CD8-positive, alpha-beta memory T cell (primary cell): ENCODE measurements at places on chromosomes 7 and 10.

DNA sequence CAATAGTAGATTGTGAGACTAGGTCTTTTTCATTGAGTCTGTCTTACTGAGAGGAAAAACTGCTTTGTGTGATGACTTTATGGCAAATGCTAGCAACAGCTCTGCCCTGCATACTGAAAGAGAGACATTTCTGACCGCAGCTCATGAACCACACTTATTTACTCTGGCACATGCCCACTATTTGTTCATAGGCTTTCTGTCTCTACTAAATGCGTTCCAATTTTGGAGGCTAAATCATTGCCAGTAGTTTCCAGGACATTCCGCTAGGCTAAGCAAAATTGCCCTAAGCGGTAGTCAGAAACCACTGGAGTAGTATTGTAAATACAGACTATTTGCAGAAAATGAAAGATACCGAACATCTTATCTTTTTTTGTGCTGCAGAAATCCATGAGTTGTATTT, 55.6 kb upstream of the DLX6 start:
- no peak for DNase-seq

DNA sequence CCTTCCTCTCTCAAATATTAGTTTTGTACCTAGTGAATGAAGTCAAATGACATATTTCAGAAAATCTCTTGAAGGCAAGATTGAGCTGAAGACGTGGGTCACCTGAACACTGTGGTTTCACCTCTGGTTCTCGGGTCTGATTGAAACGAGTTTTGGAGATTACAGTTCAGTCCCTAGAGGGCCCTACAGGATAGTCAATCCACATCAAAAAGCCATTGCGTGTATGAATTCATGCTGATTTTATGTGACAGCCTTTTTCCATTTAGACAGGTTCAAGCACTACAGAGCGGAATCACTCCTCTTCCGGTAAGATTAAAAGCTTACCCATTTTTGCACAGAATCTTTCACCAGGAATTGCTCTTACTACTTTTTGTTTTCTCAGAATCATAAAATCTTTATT, 62.2 kb downstream of the VIM start:
- no peak for DNase-seq

DNA sequence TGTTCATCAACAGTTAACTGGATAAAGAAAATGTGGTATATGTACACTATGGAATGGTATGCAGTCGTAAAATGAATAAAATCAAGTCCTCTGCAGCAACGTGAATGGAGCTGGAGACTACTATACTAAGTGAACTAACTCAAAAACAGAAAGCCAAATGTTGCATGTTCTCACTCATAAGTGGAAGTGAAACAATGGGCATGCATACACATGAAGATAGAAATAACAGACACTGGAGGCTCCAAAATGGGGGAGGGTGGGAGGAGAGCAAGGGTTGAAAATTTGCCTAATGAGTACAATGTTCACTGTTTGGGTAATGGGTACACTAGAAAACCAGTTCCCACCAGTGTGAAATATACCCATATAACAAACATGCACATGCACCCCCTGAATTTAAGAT, 179.5 kb downstream of the ZWINT start:
- no peak for DNase-seq

DNA sequence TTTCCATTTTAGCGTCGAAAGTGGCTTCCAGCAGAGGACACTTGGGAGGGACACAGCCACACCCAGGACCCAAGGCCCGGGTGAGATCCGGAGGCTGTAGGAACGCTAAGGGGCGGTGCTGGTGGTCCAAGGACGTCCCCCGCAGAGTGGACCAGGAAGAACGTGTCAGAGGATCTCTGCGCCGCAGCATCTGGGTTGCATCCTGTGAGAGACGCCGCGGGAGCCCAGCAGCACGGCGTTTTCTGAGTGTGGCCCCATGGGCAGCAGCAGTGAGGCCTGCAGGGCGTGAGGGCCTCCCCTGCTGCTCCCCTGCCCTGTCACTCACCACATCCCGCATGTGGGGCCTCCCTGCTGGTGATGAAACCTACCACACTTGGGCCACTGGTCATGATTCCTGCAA, 40.5 kb upstream of the BNIP3 start:
- no peak for DNase-seq

DNA sequence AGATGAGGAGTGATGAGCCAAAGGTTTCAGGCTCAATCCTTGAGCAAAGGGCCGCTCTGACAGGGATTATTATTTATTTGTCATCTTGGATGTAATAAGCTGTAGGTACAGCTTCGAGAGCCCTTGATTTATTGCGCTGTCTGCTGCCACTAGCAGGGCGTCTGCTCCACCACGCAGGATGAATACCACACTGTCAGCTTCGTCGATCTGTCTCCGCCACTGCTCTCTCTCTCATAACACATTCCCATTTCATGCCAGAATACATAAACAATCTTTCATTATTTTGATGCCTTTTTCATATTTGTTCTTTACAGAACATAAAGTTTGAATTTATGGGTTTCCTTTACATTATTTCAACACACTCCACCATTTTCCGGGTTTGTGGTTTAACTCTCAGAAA, 276.6 kb downstream of the LRMDA start:
- no peak for DNase-seq

GRCh38 chr10:27550823-27551222, 46.7 kb downstream of the RAB18 start:
- DNase-seq = no peak

DNA sequence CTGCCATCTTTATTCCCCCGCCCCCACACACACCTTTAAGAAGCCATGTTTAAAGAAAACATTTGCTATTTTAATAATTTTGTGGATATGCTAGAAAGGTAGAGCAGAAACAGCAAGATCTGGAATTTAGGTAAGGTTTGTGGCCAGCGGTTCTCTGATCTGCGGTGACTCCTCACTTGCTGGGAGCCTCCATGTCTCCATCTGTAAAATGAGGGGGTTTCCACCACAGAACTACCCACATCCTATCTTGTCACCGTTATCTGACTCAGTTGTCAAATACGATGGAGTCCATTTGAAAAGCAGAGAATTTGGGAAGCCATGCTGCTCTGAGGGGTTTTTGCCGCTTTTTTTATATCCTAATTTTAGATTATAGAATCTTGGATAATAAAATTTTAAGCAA, 23.3 kb downstream of the MACC1 start:
- no peak for DNase-seq

DNA sequence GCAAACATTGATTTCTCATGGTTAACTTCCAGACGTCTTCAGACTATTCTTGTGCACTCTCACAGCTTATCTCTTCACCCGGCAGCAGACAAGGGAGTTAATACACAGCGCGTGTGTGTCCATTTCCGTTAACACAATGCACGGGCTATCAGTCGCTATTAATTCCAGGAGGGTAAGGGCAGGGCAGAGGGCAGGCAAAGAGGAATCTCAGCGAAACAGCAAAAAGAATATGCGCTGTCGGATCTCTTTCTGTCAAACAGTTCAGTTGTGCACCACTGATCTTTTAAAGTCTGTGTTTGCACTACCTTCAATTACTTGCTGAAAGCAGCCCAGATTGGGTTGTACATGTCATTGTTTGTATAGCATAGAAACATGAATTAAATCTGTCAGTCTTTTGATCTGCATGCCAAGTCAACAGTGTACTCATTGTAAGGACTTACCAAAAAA, 41.1 kb upstream of the CABCOCO1 start:
- DNase-seq = no peak

DNA sequence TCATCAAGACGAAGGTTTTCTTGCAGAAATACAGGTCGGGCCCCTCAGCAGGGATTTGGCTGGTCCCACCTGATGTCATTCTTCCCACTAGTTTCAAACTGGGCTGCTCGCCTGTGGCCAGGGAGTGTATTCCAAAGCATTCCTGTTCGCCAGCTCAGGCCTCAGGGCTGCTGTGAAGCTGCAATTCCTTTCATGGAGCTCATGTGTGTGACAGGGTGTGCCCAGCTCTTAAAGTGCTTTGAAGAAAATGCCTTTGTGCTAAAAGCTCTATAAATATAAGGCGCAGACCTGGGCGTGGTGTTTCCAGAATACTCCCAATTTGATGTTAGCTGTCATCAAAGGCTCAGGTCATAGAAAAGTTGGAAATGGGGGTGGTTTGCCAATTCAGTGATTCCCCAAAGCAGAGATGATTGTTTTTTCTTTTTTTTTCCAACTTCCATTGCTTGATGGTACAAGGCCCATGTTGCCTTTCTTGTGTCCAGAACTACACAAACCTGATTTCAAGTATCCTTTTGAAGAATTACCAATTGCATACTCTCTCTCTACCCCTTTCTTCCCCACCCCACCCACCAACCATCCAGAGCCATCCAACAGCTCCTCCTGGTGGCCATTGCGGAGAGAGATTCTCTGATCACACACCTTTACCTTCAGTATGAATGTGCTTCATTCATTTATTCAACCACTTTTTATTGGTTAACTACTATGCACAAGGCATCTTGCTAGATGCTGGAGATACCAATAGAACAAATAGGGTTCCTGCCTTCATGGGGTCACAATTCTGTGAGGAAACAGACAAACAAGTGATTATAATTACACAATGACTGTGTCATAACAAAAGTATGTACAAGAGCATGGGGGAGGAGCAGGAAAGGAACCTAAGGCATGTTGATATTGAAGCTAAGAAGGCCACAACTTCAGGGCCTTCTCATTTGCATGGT, 297.3 kb upstream of the LYZL1 start:
- no peak for DNase-seq

DNA sequence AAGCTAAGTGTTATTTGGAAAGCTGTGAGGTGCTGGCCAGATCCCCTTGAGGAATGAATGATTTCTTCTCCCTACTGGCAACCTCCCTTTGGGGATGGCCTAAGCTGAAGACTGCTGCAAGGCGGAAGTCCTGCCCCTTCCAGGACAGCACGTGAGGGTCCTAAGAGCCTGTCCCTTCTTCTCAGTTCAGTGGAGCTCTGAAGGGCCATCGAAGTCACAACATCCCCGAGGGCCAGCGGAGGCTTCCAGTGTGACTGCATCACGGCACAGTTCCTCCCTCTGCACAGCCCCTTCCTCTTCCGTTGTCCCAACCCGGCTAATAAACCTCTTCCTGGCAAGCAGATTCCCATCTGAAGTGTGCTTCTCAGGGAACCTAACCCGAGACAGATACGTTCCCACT, 43.7 kb downstream of the RNF32 start:
- DNase-seq = no peak

DNA sequence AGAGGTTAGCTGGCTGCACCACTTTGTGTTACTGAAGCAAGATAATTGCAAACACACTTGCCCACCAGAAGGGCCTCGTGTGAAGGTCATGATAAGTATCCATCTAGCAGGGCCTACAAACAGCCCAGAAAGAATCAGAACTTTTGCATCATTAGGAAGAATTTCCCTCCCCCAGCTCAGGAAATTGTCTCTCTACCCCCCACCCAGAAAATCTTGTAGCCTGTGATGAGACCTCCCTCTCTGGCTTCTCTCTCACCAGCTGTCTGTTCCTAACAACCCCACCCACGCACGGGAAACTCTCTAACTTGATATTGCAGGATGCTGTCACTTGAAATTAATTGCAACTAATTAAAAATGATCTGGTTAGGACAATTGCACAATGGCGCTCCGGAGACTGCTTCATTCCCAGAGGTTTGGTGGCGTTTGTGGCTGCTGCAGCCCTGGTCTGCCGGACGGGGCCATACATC, 34.5 kb downstream of the ZNF503 start:
- no peak for DNase-seq

DNA sequence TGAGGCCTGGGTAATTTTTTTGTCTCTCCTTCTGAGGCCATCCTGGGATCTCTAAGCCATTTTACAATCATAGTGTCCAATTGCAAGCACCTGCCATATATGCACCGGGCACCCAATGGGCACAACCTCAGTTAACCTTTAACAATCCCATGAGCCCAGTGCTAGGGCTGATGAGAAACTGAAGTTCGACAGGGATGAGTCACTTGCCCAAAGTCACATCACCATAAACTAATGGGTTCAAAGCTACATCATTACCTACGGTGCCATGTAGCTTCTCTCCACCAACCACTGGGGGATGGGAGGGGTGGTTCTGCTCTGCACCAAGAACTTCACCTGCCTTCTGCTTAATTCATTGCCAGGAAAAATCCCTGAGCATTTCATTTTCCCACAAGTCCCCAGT, 95.8 kb upstream of the ZNF716 start:
- no peak for DNase-seq

- DNase-seq = no peak
Measured at GRCh38 chr7:101527844-101528667, 101.0 kb downstream of the MYL10 start.

DNA sequence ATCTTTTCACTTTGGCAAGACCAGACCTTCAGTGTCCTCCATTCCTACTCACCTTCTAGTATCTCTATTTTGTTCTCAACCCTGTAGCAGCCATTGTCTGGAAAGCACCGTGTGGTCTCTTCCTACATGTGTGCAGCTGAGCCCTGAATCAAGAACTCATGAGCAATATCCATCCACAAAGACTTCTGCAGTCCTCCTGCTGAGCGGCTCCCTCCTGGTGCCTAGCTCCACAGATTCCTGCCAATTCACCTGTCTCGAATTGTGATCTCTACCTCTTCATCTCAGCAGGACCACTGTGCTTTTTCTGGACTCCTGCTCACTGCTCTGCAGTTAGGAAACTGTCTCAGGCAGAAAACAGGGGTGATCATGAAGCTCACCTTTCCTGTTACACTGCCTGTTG, 118.8 kb downstream of the RELN start:
- no peak for DNase-seq
